ENCODE measurements at places on chromosomes 2 and 18.

- DNase-seq = no peak
These were observed 27.5 kb downstream of the ARHGAP25 start for GRCh38 chr2:68762100-68762499.

GRCh38 chr18:58175786-58176176, 131.8 kb downstream of the NEDD4L start:
- DNase-seq = no peak

DNA sequence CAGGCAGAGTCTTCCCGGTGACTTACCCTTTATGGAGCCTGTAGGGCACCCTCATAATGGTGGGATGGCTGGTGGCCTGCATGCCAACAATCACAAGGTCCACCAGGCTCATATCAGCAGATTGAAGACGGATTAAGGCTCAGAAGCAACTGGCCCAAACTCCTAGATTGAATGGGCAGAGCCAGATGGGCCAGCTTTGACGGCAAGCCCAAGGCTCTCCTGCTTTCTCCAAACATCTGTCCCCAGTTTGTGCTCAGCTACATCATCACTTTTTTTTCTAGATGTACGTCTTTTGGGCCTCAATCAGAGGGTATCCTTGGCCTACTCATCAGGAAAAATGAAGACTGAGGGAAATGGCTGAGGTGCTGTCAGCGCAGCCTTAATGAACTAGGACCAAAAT, 114.6 kb downstream of the VIT start:
- no peak for DNase-seq

- DNase-seq = no peak
These were observed 22.5 kb upstream of the MTA3 start for GRCh38 chr2:42545841-42546390.
